Kidney epithelial cell (primary cell): ENCODE measurements at places on chromosomes 3 and 15.

DNA sequence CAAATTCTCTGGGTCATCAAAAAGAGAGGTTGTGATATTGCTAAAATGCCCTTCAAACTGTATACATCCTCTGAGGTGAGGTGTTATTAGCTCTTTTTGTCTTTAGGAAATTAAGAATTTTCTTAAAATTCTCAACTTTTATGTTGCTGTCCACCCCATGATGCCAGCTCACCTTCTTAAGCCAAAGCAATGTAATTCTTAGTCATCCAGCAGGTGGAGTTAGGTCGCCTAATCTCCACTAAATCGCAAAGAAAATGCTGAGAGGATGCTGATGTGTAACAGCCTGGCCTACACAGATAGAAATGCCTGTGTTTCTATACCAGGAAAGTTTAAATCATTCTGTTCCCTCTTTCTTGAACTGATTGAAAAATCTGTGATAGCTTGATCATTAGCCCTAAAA lies 770.2 kb upstream of the ALCAM start:
- peak; percentile 34 for DNase-seq

- no peak for DNase-seq
Measured at GRCh38 chr3:150299201-150299600, 108.9 kb upstream of the TSC22D2 start.

- no peak for DNase-seq
Measured at GRCh38 chr15:74832826-74833225, 6.4 kb downstream of the CPLX3 start.

GRCh38 chr15:79970624-79971434 lies at the start of gene BCL2A1:
Gene BCL2A1 (minus strand): TSS chr15:79971196. CDS start chr15:79971119, 77 bp downstream.
- DNase-seq = peak; percentile 43

GRCh38 chr15:63833021-63833696 lies 589 bp downstream of the HERC1 start:
- DNase-seq = no peak

DNA sequence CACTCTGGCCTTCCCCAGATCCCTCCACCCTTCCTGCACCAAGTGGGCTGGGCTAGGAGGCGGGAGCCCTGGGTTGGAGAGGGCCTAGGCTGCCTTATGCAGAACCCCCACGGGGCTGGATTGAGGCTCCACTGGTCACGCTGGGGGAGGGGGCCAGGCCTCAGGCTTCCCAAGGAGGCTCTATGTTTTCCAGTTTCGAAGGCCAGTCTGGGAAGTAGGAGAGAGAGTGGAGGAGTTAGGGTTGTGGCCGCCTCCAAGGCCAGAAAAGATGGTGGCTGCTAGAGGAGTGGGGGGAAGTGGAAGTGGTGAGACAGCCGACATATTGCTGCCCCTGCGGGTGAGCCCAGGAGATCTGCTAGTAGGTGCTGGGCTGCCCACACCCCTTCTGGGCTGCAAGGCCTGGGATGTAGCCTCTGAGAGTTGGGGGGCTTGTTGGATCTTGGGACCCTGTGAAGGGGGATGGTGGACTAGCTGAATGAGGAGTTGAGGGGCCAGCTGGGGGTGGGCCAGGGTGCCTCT lies 1.2 kb downstream of the GNAI2 start:
- no peak for DNase-seq

- no peak for DNase-seq
Measured at GRCh38 chr3:11661827-11662226, 18.1 kb upstream of the VGLL4 start.

- DNase-seq = no peak
Measured at GRCh38 chr3:155382396-155383042, 89.0 kb upstream of the STRIT1 start.

DNA sequence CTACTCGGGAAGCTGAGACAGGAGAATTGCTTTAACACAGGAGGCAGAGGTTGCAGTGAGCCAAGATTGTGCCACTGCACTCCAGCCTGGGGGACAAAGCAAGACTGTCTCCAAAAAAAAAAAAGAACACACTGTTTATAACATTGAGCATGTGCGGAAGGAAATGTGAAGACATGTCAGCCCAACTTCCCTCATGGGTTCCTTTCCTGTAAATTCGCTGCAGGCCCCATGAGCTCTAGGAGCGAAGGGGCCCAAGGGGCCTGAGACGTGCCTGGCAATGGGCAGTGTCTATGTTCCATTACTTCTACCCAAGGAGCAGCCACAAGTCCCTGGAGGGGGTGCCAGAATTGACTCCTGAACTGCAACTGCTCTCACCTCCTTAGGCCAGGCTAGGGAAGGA lies 3.2 kb downstream of the PFKFB4 start:
- DNase-seq = no peak

DNA sequence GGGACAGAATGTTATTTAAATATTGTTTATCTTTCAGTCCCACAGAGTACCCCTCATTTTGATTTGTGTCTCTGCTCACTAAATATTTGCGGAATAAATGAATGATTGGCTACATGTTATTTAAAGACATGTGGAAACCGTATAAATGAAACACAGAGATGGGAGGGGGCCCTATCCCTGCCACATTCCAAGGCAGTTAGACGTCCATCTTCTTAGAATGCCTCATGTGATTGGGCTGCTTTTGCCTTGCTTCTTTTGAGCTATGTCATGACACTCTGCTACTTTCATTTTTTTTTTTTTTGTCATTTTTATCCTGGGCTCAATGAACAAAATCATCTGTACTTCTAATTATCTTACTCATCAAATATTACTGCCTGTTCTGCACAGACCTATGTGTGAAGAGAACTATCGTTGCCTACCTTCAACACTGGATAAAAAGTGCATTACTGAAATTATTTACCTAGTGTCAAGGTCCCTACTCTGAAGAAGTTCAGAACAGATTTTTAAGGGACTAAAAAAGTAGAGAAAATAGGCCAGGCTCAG lies 83.9 kb upstream of the FAM98B start:
- DNase-seq = no peak

GRCh38 chr3:140509534-140509933 lies 168.3 kb upstream of the TRIM42 start:
- DNase-seq = no peak

DNA sequence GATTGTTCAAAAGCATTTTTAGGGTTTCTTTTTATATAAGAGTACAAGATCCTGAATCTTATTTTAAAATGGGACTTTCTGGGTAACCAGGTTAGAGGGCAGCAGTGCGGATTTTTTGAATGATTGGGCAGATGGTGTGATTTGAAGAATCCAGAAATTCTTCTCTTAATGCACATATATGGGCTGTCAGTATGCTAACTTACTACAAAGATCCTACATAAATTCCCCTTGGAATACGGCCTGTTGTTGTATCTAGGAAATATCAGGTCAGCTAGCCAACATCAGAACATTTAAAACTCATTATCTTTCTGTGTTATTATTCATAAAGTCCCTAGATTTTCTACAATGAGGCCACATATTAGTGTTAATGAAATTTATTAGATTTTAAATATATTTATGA lies 229.6 kb upstream of the TPRG1 start:
- DNase-seq = no peak

GRCh38 chr3:61570813-61571212 lies 9.4 kb downstream of the PTPRG start:
- DNase-seq = no peak

DNA sequence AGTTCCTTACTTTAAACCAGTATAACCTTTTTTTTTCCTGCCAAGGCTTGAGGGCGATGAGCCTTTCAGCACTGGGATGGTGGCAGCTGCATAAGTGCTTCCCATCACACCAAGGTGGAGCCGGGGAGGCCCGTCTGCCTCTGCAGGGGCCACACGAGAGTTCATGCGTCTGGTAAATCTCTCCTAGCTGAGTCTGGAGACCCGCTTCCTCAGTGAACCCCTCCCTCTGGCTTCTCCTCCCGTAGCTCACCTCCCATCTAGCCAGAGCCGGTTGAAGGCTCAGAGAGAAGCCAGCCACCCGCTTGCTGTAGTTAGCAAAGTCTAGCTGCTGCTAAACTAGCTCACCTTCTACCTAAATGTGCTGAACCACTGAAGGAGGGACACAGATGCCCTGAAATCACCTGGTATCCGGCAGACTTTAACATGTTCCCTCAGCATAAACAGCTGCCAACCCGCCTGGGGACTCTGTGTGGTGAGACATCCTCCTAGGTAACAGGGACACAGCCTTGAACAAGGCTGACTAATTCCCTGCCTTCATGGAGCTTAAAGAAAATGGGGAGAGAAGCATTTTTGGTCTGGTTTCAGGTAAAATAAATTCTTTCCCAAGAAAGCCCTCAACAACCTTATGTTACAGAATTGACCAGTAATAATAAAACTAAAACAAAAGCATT lies 42.9 kb downstream of the RLBP1 start:
- DNase-seq = no peak

GRCh38 chr15:56837273-56837672 lies 81.2 kb upstream of the TCF12 start:
- DNase-seq = no peak

- DNase-seq = no peak
Measured at GRCh38 chr3:19467761-19468160, 319.5 kb downstream of the KCNH8 start.

GRCh38 chr15:32717426-32718226 lies at the start of gene GREM1:
Gene GREM1 (plus strand): TSS chr15:32718004. CDS start chr15:32730691, 12,687 bp downstream.
- DNase-seq = no peak

GRCh38 chr3:157531771-157532170 lies 28.6 kb upstream of the VEPH1 start:
- no peak for DNase-seq

DNA sequence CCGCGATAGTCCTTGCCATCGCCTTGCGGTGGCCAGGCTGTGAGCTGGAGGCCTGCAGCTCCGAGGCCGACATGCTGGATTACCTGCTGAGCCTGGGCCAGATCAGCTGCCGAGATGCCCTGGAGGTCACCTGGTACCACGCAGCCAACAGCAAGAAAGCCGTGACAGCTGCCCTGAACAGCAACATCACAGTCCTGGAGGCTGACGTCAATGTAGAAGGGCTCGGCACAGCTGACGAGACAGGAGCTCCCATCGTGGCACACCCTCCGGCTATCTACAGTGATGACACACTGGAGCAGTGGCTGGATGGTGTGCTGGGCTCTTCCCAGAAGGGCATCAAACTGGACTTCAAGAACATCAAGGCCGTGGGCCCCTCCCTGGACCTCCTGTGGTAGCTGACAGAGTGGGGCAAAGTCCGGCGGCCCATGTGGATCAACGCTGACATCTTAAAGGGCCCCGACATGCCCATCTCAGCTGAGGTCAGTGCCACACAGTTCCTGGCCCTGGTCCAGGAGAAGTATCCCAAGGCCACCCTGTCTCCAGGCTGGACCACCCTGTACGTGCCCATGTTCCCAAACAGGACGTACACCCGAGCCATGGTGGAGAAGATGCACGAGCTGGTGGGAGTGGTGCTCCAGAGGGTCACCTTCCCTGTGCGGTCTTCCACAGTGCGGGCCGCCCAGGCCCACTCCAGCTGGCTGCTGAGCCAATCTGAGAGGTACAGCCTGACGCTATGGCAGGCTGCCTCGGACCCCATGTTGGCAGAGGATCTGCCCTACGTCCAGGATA lies 70.2 kb downstream of the FAM43A start:
- DNase-seq = no peak

DNA sequence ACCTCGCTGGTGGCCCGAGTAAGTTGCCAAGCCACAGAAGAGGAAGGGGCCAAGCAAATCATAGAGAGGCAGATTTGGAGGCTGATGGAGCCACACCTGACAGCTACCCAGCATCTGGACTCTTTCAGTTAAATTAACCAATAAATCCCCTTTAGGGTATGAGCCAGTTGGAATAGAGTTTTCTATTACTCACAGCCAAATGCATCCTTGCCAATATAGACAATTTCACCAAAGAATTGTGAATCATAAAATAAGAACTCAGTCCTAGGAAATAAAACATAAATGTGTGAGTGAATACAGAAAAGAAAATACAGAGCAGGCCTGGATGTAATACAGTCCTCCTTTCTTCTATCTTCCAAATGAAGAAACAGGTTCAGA lies 161.6 kb upstream of the ANKRD28 start:
- no peak for DNase-seq

DNA sequence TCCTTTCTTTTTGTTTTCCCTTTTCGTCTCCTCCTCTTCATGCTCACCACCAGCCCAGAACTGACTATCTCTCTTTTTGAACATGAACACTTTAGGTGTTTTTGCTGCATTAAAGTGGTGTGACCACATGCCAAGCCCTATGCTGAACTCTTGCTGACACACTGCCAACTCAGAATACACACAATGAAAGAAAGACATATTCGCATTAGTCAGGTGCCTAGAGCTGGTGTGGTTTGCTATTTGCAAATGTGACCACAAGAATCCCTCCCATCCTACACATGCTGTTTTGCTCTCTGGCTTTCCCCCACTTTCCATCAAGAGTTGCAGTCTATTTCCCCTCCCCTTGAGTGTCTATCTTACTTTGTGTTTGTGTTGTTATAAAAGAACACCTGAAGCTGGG lies 967.8 kb upstream of the CFAP20DC start:
- peak; percentile 45 for DNase-seq

- DNase-seq = no peak
Measured at GRCh38 chr3:30864836-30865235, 29.6 kb downstream of the GADL1 start.

- no peak for DNase-seq
Measured at GRCh38 chr15:79166311-79166955, 75.9 kb upstream of the RASGRF1 start.

GRCh38 chr3:50323614-50324199 lies 1.2 kb upstream of the HYAL2 start:
- DNase-seq = no peak

GRCh38 chr3:71549951-71550350 lies 33.6 kb downstream of the FOXP1 start:
- DNase-seq = no peak

- DNase-seq = no peak
Measured at GRCh38 chr3:58833491-58833890, 166.9 kb upstream of the FAM3D start.

- DNase-seq = no peak
Measured at GRCh38 chr3:72904163-72904562, 16.3 kb downstream of the GXYLT2 start.

GRCh38 chr3:41653571-41654239 lies 308.2 kb downstream of the ULK4 start:
- no peak for DNase-seq

- no peak for DNase-seq
Measured at GRCh38 chr3:193896419-193896818, 239.5 kb upstream of the HES1 start.

- DNase-seq = peak; percentile 18
Measured at GRCh38 chr3:171646357-171647133, 163.7 kb downstream of the PLD1 start.

GRCh38 chr15:94744080-94744793 lies 512.9 kb downstream of the MCTP2 start:
- DNase-seq = no peak

- DNase-seq = no peak
Measured at GRCh38 chr15:66670175-66670574, 31.9 kb upstream of the SMAD6 start.

- no peak for DNase-seq
Measured at GRCh38 chr3:11734-12133, 184.8 kb upstream of the CHL1 start.

DNA sequence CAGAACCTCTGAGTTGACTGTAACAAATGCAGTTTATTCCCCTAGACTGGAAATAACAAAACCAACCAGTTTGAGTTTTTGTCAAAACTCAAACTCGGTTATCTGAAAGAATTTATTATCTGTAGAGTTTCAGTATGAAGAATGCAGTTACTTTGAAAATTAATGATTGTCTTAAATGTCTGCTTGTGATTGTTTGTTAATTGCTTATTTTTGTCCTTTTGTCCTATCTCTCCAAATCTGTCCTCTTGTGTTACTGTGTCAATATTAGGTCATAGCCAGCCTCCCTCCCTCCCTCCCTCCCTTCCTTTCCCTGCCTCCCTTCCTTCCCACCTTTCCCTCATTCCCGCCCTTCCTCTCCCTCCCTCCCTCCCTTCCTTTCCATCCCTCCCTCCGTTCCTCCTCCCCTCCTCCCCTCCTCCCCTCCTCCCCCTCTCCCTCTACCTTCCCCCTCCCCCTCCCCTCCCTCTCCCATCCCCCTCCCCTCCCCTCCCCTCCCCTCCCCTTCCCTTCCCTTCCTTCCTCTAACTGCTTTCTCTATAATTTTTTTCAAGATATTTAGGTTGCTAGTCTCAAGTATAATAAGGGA lies 153.5 kb downstream of the FNDC3B start:
- no peak for DNase-seq
